ENCODE measurements at places on chromosomes 5 and 9.

GRCh38 chr5:60810438-60811085, 33.5 kb downstream of the ELOVL7 start:
- no peak for DNase-seq

- DNase-seq, result no peak
Observed at GRCh38 chr9:73583576-73583975, 431.9 kb downstream of the ANXA1 start.

- DNase-seq, result no peak
Observed at GRCh38 chr9:134378901-134379338, 52.7 kb downstream of the RXRA start.

- no peak for DNase-seq
Observed at GRCh38 chr5:72046106-72046505, 61.2 kb upstream of the MAP1B start.

DNA sequence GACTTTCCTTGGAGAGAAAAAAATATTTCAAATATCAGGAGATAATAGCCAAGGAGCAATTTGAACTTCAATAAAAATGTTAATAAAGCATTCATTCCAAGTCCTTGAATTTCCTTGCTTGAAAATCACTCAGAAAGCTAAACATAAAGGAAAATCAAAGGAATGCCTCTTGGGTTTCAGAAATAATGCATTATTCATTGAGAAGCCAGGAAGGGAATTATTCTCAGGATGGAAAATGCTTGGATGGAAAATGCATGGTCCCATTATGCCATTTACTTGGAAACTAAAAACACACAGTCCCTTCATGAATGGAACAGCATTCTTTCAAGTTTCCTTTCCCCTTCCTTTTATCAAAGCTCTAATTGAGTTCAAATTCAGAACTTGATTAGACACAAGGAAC, 160.9 kb downstream of the LPAR1 start:
- no peak for DNase-seq

GRCh38 chr5:110651507-110651906, 75.0 kb downstream of the TMEM232 start:
- DNase-seq, result no peak

- no peak for DNase-seq
Observed at GRCh38 chr5:169151051-169151805, 149.7 kb downstream of the SLIT3 start.

- DNase-seq, result no peak
Observed at GRCh38 chr5:122753500-122753899, 21.4 kb upstream of the SNX2 start.

DNA sequence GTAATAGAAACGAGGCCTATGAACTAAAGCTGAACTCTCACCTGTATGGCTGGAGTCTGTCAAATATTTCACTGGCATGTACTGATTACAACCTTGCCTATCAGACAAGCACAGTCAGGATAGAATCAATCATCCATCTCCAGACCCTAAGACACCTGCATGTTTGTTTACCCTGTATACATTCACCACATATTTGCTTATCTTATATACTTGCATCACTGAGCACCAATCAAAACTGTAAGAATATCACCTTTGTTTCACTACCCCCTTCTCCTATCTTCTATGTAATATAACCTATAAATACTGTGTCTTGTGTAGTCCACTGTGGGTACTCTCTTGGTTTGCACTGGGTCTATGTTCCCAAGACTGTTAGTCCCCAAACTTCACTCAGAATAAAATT, 1085.7 kb downstream of the TAF11L14 start:
- DNase-seq, result no peak

GRCh38 chr9:84953797-84954705, 284.5 kb downstream of the NTRK2 start:
- DNase-seq, result peak; percentile 25

- DNase-seq, result no peak
Observed at GRCh38 chr5:156826150-156826549, 23.9 kb upstream of the PPP1R2B start.

DNA sequence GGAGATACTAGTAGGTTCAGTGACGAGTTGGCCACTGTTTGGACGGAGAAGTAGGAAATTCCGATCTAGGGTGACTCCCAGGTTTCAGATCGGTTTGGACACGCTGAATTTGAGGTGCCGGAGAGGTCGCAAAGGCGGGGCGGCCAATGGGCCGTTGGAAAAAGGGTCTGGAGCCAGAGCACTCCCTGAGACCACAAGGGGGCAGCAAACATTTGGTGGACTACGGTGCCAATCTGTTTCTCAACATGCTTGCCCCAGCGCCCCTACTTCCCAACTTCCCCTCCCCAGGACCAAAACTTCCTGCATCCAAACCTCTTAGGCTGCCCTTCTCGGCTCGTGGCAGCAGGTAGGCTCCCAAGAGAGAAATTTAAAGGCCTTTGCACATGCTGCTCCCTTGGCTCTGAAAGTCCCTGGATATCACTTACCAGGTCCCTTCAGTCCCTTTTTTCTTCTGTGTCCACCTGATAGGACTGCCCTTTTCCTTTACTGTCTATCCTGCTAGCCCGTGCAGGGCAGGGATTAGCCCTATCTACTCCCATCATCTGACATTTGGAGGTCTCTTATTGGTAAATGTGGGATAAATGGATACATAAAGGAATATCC, 992 bp upstream of the RPP25L start:
- DNase-seq, result peak; percentile 77

DNA sequence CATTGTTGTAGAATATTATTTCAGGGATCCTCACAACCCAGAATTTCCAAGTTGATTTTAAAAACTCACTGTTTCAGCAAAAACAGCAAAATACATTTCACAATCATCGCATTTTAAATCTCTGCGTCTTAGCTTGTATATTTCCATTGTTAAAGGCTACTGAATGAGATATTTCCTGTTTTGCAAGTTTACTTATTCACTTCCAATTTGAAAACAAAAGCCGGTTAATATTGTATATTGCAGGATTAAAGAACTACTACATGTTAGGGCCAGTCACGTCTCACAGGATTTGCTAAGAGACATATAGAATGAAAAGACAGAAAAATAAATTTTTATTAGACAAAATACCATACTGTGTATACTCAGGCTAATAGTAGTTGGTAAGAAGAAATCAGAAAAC, 395.9 kb upstream of the CDH9 start:
- DNase-seq, result no peak

GRCh38 chr9:127500862-127501261, 49.6 kb downstream of the LRSAM1 start:
- no peak for DNase-seq

DNA sequence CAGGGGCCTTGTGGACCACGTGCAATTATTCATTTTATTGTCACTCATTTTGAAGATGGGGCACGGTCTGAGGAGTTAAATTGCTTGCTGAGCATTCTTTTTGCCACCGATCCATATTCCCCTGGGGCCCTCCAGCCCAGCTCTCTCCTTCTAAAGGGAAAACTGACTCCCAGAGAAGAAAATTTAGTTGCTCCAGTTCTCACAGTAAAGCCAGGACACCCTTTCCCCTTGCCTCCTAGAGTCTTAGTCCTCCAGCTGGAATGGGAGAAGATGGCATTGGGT, 1.0 kb upstream of the PANK3 start:
- no peak for DNase-seq

GRCh38 chr9:3181049-3181953, 337.4 kb upstream of the PUM3 start:
- DNase-seq, result peak; percentile 5

DNA sequence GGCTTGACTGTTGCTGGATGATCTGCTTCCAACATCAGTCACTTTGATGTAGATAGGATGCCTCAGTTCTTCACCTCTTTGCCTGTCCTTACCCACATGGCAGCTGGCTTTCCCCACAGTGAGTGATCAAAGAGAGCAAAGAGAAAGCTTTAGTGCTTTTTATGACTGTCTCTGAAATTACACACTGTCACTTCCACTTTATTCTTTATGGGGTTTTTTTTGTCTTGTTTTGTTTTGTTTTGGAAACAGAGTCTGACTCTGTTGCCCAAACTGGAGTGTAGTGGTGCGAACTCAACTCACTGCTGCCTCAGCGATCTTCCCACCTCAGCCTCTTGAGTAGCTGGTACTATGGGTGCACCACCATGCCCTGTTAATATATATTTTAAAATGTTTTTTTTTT, 32.4 kb upstream of the C5orf24 start:
- peak; percentile 21 for DNase-seq

DNA sequence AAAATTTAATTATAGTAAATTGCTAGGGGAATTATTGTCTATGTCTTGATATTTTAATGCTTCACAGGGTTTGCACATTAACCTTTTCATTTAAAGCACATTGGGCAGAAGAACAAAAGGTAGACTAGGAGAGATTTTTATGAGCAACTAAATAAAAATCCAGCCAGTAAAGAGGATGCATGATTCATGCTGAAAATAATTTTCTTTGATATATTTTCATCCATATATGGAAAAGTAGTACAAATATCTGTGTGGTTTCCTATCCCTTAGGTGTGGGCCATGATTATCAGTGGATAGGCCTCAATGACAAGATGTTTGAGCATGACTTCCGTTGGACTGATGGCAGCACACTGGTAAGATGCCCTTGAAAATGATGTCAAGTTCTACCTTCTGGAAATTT, 83.1 kb downstream of the VCAN start:
- DNase-seq, result no peak

- DNase-seq, result no peak
Observed at GRCh38 chr5:138975098-138975847, 100.1 kb upstream of the LRRTM2 start.

DNA sequence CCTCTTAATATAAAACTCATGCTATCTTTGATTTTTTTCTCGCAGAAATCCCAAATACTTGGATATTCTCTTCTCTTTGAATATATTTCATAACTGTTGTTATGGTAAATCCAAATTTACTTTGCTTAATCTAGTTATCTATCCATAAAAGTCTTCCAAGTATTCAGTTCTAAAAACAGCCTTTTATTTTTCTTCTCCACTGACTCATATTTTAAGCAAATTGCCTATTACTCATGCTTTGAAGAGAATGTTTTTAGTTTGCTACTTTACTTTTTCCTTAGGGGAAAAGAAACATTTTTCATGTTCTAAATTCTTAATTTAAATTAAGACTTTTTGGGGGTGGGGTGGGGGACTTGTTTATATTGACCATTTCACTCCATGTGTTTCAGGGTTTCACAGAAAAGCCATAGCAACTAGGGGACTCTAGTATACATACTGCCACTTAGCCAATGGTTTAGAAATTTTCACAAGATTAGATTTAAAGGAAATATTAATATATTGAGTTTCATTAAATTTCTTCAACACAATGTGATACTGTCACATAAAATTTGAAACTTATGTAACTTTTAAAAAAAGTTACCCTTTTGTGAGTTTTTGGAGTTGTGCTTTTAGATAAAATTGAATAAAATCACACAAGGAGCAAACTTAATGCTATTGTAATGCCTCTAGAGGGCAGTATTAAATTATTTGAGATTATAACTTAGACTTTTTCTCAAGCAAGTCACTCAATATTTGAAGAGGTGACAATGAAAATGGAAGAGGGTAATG, 545.8 kb upstream of the ARRDC3 start:
- no peak for DNase-seq

GRCh38 chr5:142048272-142048671, 35.4 kb upstream of the GNPDA1 start:
- DNase-seq, result no peak

GRCh38 chr5:69129413-69129812, 35.6 kb downstream of the SLC30A5 start:
- DNase-seq, result no peak

- DNase-seq, result no peak
Observed at GRCh38 chr5:178241688-178242231, 9.2 kb upstream of the PHYKPL start.

GRCh38 chr5:54553659-54554207, 36.2 kb downstream of the SNX18 start:
- no peak for DNase-seq

DNA sequence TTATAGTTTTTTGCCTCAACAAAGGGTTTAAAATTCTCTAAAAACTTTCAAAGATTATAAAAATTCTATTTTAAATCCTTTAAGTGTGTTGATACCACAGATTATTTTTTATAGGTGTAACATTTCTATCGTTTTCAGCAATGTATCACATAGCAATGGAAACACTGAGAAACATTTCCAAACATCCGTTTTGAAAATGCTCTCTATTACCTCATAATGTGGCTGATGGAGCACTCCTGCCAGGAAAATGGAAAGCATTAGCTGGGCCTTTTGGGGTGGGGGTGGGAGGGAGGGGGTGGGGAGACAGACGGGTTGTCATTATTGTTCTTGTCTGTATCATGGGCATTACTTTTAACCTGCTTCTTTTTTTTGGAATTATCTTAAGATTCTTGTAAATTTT, 516.5 kb downstream of the ACTL7B start:
- no peak for DNase-seq

GRCh38 chr5:17411436-17412402, 86.3 kb upstream of the TAF11L2 start:
- DNase-seq, result no peak

GRCh38 chr5:156482818-156483217, 155.9 kb downstream of the SGCD start:
- no peak for DNase-seq

GRCh38 chr5:177471610-177472356, 1.7 kb downstream of the DBN1 start:
- DNase-seq, result peak; percentile 37

- DNase-seq, result no peak
Observed at GRCh38 chr5:146005264-146005663, 68.9 kb downstream of the SH3RF2 start.

DNA sequence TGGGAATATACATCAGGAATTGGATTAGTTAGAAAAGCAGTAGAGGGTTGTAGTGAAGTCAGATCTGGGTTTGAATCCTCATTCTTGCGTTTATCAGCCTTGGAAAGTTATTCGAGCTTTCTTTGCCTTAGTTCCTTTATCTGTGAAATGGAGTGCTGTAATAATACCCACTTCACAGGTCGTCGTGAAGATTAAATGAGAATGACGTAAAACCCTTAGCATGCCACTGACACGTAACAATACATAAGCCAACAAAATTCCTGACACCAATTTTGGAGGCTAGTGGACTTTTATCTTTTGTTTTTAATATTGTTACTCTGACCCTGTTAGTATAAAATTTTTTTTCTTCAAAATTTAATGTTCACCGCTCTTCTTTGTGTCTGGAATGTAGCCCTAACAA, 3.4 kb downstream of the SKP2 start:
- no peak for DNase-seq

DNA sequence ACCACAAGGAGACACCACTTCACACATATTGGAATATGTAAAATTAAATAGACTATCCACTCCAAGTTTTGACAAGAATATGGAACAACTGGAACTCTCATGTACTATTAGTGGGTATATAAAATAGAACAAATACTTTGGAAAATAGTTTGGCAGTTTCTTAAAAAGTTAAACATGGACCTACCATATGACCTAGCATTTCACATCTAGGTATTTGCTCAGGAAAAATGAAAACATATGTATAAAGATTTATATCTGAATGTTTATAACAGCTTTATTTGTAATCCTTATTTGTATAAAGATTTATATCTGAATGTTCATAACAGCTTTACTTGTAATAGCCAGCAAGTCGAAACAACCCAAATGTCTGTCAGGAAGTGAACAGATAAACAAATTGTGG, 49.2 kb downstream of the ERP44 start:
- DNase-seq, result no peak

GRCh38 chr5:5298841-5299541, 123.5 kb upstream of the ICE1 start:
- no peak for DNase-seq

Measured in CD4-positive, alpha-beta T cell treated with Interleukin-17A for 1 hour (primary cell).